Choroid plexus epithelial cell (primary cell): ENCODE measurements at places on chromosomes 4 and X.

GRCh38 chr4:169621731-169622492, 1.5 kb downstream of the CLCN3 start:
- DNase-seq = peak; percentile 84

DNA sequence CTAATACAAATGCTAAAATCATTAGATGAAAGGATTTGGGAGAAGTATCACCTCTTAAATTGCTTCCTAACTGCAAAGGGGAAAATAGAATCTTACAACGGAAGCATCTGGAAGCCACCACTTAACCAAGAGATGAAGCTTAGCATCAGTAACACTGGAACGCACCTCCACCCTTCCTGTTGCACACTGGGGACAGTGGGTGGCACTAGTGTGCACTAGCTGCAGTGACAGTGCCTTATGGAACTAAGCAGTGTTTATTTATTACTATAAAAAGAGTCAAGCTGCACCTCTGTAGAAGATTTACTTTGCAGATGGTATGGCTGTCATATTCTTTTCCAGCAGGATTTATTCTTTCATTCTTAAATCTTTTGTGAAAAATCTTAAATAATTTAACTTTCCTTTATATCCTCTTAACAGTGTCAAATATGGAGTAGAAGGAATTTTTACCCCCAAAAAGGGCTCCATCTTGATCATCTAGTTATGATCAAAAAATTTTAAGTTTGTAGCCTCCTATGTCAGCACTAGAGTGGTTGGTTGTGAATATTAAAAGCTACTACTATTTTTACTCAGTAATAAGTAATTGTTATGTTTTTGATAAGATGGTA, 76.7 kb downstream of the SCD5 start:
- peak; percentile 38 for DNase-seq

DNA sequence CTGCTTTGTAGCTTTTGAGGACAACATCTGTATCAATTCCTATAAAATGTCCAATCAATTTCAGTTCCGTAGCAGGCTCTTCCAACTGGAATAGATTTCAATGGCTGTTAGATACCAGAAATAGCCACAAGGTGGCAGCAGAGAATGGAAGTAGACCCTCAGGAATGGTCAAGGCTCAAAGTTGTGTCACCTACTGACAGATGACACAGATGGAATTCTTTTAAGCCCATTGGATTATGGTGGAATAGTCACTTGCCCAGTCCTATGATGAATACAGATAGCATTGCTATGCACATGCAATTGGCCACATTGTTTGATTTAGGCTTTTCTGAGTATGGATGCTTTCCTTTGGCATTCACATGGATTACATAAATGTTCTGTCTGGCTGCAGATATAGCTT, 130.4 kb upstream of the RADX start:
- peak; percentile 59 for DNase-seq

GRCh38 chrX:3415011-3415410, 68.6 kb upstream of the MXRA5 start:
- no peak for DNase-seq

DNA sequence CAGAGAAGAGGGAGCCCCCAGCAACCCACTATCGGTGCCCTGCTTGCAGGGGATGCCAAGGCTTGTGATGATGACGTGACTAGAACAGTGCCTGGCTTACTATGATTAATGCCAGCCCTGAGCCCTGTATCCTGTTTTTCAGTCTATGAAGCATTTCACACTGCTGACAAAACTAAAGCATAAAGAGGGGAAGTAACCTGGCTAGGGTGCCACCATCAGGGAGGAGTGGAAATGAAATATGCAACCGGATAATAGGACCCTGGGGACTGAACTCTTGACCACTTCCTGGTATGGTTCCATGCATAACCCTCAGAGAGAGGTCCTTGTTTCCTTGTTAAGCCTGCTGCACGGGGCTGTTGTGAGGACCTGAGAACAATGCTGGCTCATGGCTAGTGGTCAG, 50.3 kb downstream of the MED28 start:
- DNase-seq = no peak

GRCh38 chr4:67141586-67141985, 403.7 kb downstream of the CENPC start:
- DNase-seq = no peak
